ENCODE measurements at places on chromosomes 2 and 18.

GRCh38 chr2:8154270-8154669 lies 527.6 kb upstream of the ID2 start:
- DNase-seq = no peak

DNA sequence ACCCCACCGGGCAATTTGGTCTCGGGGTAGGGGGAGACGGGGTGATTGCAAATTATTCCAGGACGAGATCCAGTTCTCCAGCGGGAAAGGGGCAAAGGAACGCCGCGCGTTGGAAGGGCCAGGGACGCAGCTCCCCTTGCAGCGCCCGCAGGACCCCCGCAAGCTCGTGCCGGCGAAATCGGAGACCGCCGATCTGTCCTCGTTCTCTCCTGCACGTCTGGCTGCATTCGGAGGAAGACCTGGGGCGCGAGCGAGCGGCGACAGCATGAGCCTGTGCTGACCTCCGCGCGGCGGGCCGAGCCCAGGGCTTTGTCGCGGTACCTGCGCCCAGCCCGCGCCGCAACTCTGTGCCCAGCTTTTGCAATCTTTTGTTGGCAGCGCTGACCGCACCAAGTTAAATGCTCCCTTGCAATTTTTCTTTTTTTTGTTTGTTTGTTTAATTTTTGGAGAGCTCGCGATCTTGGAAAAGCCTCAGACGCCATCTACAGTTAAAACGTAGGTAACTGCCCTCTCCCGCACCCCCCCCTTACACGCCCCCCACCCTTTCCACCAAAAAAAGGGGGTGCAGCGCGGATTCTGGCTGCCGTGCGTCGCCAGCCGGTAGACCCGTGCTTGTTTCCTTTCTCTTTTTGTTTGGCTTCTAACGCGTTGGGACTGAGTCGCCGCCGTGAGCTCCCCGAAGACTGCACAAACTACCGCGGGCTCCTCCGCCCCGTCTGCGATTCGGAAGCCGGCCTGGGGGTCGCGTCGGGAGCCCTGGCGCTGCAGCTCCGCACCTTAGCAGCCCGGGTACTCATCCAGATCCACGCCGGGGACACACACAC lies 667 bp downstream of the TRIB2 start:
- DNase-seq = peak; percentile 84

GRCh38 chr2:71546275-71546638 lies 92.9 kb downstream of the DYSF start:
- DNase-seq = no peak

DNA sequence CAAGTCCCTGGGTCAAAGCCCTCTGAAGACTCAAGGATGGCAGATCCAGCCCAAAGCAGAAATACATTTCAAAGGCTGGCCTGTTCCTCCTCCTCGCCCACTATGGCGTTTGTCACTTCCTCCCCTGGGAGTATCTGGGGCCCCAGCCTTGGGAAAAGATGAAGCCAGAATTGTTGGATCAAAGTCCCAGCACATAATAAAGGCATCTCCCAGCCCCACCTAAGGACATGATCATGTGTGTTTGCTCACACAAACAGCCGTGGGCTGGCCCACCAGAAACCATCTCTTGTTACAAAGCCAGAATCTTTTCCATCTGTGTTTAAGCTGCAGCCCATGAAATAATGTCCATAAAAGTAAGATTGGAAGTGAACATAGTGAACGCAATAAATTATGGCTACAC lies 50.1 kb upstream of the HAAO start:
- no peak for DNase-seq

DNA sequence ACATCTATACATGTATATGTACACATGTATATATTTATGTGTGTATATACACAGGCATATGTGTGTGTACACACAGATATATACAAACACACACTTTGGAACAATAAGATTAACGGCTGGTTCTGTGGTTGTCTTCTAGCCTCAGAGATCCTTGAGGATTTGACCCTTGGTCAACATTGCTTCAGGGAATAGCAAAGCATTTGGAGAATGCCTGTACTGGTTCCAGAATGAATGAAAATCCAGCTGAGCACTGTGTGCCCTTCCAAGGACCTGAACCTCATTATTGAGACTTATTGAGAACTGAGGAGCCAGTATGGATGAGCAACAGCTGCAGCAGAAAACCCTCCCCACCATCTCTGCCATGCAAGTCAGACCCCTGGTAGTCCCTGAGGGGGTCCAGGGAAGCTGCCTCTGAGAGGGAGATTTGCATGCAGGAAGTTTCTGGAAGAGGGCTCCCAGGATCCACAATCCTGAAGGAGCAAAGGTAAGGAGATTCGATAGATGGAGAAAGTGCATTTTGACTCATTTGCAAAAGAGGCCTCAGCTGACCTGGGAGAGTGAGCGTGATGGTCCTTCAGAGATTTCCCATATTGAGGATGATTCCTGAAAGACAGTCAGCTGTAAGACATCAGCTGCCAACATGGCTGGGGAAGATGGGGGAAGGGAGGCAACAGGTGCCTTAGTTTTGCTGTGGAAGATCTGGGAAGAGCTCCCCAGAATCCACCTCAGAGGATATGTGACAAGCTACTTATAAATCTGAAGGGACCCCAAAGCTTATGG lies 166.6 kb upstream of the NCKAP5 start:
- no peak for DNase-seq

- no peak for DNase-seq
Observed at GRCh38 chr2:152683400-152683799, 33.9 kb downstream of the PRPF40A start.

GRCh38 chr18:28152354-28152753 lies 24.6 kb downstream of the CDH2 start:
- no peak for DNase-seq

DNA sequence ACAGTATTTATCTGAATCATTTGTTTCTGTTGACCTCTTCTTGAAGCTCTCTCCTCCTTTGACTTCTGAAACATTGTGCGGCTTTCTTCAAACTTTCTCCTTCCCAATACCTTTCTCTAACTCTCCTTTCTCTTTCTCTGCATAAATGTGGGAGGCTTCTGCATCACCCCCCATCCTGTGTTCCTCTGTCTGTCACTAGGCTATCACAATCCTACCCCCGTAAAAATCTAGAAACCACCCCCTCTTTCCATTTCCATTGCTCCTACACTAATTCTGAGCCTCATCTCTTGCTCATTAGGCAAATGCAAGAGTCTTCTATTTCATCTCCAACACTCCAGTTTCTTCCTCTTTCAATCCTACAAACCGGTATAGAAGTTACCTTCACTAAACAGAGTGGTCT lies 32.2 kb upstream of the ZNF385B start:
- no peak for DNase-seq

GRCh38 chr2:138780908-138781307 lies 718 bp upstream of the NXPH2 start:
- no peak for DNase-seq

- DNase-seq = no peak
Observed at GRCh38 chr2:121001641-121002040, 266.0 kb downstream of the GLI2 start.

DNA sequence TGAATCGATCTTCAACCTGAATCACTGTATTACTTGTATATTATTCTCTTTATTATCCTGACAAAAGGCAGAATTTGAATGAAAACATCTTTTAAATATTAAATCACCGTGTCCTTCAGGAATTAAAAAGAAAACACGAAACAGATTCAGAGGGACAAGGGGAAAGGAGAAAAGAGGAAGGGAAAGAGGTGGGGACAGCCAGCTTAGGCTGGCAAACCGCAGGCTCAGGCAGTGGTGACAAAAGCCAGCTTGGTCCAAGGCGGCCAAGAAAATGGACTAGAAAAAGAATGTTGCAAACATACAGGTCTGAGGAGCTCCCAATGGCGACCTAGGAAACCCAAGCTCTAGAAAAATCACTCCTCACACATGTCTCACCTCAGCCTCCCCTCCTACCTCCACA lies 6.8 kb downstream of the B4GALT6 start:
- no peak for DNase-seq

DNA sequence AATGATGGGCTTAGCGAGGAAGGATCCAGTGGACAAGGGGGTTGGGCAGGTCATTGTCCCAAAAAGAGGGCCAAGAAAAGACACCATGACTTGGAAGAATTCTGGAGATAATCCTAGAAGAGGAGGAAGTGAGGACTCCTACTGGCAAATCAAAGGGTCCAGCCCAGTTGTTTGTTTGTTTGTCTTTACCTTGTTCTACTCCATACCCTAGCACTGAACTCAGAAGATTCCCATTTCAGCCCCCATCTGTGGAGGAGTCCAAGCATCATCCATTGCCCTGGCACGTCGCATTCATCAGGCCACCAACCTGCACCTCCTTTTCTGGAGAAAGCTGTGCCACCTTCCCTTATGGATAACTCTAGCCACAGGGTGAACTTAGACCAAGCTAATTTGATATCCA lies 326.2 kb downstream of the EN1 start:
- DNase-seq = no peak

GRCh38 chr2:11809586-11810236 lies 63.3 kb downstream of the LPIN1 start:
- peak; percentile 21 for DNase-seq

DNA sequence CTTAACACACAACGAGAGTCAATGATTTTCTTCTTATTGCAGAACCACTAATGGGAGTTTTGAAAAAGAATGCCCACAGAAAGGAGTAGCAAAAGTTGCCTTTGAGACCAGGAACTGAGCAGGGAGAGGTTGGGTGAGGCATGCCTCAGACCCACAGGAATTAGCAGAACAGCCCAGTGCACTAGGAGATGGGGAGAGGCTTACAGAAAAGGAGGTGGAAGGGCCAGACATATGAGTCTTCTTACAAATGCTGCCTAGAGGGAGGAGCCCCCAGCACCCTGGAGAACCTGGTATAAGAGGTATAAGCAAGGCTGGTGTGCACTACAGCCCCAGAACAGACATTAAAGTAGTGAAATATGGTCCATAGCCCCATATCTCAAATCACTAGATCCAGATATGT lies 162.0 kb downstream of the DTNA start:
- no peak for DNase-seq

DNA sequence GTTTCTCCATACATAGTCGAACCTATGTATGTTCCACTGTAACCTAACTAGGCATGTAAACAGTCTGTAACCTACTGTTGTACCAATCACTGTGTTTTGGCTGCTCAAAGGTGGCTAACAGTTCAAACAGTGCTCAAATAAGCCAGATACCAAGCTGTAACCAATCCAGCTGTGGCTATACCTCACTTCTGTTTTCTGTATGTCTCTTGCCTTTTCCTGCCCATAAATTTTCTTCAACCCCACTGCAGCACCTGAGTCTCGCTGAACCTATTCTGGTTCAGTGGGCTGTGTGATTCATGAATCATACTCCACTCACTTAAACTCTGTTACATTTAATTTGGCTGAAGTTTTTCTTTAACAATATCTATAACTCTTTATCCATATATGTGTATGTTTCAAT lies 340.7 kb downstream of the LPIN1 start:
- no peak for DNase-seq

- peak; percentile 75 for DNase-seq
Observed at GRCh38 chr2:85802354-85803103, 48.7 kb downstream of the ATOH8 start.

- no peak for DNase-seq
Observed at GRCh38 chr2:158211502-158211901, 109.8 kb downstream of the UPP2 start.

DNA sequence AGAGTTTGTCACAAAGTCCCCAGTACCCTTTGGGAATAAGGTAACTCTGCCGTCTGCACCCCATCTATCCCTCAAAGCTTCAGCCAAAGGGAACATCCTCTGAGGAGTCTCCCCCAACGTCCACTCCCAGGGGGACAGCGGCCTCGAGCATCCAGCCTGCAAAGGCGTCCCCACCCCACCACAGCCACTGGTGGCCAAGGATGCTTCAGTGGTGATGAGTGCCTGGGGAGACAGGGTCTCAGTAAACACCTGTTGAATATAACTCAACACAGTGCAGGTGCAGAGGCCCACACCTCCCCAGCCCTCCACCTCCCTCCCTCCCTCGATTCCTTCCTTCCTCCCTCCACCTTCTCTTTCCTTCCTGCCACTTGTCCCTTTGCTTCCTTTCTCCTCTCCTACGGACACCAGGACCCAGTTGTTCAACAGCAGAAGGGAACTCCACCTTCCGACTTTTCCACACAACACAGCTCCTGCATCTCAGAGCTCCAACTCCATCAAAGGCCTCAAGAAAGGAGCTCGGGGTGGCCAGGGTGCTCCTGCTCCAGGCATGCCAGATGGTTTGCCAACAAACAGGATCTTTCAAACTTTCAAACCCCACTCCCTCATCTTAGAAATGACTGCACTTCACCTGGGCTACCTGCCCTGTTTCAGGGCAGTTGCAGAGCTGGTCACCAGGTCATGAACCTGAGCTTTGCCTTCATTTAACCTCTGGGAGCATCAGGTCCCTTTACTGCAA lies 87.8 kb upstream of the SNTG2 start:
- no peak for DNase-seq

GRCh38 chr2:86807133-86807467 lies 16.4 kb upstream of the CD8A start:
- DNase-seq = no peak

GRCh38 chr18:31498574-31499524 lies 872 bp downstream of the DSG2 start:
- DNase-seq = no peak

- DNase-seq = no peak
Observed at GRCh38 chr18:60656553-60656952, 284.0 kb upstream of the MC4R start.

- no peak for DNase-seq
Observed at GRCh38 chr2:209600341-209601171, 171.1 kb upstream of the UNC80 start.

GRCh38 chr2:177733-178132 lies 86.1 kb downstream of the SH3YL1 start:
- no peak for DNase-seq

DNA sequence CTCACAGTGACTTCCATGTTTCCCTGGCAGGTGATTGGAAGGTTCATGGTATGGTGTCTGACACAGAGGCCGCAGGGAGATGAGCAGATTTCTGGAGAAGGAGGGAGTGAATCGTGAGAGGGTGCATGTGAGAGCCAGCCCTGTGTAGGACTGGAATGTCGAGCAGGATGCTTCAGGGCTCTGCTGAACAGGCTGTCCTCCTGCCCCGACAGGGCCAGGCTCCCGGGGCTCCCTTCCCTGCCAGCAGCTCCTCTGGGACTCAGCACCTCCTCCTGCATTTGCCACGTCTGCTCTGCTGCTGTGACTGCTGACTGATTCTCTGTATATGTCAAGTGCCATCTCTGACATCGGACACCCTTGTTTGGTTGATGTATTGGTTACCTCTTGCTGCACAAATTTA lies 38.5 kb upstream of the INHBB start:
- DNase-seq = no peak

DNA sequence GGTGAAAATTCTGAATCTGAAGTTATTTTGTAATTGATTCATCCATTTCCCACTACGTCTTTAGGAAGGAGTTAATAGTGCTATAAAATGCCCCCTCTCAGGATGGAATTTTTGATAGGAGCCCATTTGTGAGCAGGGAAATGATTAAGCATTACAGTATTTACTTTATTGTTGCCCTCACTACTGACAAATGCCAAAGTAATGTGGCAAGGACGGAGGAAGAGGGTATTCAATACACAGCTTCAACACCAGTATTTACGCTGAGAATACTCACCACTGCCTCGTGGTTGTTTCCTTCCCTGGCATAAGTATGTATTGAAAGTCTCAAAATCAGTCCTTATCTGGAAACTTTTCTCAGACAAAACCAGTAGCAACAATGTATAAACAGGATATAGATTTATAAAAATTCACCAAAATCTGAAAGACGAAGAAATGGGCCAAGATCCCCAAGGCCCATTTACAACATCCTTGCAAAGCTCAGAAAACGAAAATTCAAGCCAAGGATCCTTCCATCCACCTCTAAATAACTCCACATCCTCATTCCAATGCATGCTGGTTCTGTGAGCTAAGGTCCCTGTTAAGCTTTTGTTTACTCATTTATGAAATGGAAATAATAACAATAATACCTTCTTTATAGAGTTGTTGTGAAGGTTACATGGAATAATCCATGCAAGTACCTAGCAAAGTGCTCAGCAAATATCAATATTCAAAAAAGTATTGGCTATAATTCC lies 29.3 kb downstream of the FEZ2 start:
- DNase-seq = peak; percentile 54
